ENCODE measurements at places on chromosomes 4 and X.
A peak's percentile ranks its signal among the peaks of the same experiment; 100 is the strongest.

GRCh38 chr4:3657902-3658529, 108.2 kb upstream of the ADRA2C start:
- no peak for DNase-seq

- no peak for DNase-seq
Measured at GRCh38 chr4:122739174-122739573, 6.7 kb downstream of the BBS12 start.

- DNase-seq = no peak
Measured at GRCh38 chrX:54193085-54193821, 10.2 kb upstream of the FAM120C start.

GRCh38 chrX:103503163-103503852, 16.0 kb downstream of the RAB40A start:
- DNase-seq = no peak

DNA sequence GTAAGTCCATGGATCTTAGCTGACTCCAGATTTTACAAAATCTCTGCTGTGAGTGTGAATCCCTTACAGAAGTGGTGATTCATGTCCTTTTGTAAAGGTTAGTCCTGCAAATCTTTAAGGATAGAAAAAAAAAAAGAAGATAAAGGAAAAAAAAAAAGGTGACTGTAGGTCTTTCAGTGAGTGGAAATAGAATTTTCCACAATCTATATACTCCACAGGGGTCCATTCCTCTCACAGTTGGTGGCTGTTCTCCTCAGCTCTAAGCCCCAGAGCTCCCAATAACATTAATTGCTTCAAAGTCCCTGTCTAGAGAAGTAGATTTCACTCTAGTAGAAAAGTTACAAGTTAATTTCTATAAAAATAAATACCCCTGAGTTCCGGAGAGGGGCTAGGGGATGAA, 189.1 kb downstream of the NDST4 start:
- DNase-seq = no peak

DNA sequence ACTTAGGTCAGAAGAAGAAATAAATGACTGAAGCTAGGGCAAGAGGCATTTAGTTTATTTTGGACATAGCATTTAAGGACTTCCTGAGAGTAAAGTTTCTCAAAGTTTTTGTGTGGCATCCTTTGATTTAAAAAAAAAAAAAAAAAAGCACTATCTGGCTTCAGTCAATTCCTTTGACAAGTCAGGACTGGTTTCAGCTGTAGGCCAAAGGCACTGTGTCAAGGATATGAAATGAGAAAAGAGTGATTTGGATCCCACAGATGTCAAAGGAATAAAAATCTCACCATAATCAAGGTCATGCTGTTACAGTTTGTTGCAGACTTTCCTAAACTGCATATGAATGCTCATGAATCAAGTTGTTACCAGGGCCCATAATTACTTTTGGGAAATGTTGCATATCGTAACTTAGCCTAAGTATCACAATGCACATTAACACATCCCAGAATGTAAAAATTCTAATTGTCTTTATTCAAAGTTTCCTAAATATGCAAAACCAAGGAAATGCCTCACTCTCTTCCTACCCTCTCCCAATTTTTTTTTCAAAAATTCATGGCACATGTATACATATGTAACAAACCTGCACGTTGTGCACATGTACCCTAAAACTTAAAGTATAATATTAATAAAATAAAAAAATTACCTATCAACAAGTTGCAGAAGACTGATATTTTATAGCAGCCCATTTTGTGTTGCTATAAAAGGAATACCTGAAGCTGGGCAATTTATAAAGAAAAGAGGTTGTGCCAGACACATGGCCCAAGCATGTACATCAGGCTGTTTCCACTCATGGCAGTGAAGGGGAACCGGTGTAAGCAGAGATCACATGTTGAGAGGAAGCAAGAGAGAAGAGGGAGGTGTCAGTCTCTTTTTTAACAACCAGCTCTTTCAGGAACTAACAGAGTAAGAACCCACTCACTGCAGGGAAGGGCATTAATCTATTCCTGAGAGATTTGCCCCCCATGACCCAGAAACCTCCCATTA, 33.7 kb upstream of the ADAMTS3 start:
- DNase-seq = no peak

DNA sequence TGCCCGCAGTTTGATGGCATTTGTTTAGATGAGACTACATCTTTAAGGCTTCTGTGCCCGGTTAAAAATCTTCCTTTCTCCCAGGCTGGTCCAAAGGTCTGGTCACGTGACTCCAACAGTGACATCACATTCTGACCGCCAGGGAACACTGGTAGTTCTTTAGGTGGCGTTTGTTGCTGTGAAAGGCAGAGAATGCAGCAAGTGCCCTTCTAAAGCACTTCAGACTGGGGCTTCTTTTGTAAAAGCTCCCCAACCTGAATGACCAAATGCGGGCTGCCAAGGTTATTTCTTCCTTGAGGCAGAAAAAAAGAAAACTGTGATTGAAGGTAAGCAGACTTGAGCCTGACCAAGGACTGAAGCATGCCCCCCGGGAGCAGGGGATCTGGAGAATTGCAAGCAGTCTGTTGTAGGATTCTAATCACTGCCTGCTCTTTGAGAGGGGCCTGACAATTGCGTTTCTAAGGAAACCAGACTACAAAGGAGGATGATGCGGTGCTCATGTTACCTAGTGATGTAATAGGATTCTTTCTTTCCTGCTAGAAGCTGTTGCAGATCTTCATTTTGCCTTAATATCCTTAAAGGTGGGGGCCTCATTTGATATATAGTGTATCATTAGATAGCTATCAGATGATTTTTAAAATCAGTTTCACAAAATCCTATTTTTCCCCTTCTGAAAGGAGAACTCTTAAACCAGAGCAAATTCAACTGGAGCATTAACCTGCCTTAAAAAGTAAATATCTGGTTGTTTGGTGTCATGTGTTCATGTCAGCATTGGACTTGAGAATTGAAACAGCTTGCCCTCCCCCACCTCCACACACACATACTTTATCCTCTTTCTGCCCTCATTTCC, 133.1 kb downstream of the AKAP4 start:
- no peak for DNase-seq

DNA sequence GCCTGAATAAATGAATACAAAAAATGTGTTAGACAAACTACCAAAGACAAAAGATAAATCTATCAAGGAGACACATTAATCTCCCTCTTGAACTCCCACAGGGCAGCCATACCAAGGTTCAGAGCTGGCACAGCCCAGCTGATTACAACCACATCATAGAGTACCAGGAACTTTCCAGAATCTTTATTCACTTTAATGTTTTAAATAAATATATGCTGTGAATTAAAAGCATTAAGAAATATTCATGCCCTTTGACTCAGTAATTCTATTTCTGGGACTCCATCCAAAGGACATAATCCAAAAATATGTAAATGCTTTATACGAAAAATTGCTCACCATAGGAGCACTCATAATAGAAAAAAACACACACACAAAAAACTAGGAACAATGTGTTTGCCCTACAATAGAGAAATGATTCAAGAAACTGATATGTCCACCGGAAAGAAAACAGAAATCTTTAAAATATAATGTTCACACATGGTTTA, 126.0 kb downstream of the LDB2 start:
- DNase-seq = no peak

GRCh38 chr4:146520896-146521540, 722 bp downstream of the SLC10A7 start:
- peak; percentile 41 for DNase-seq

- DNase-seq = no peak
Measured at GRCh38 chr4:47669946-47670345, 167.9 kb downstream of the CORIN start.

DNA sequence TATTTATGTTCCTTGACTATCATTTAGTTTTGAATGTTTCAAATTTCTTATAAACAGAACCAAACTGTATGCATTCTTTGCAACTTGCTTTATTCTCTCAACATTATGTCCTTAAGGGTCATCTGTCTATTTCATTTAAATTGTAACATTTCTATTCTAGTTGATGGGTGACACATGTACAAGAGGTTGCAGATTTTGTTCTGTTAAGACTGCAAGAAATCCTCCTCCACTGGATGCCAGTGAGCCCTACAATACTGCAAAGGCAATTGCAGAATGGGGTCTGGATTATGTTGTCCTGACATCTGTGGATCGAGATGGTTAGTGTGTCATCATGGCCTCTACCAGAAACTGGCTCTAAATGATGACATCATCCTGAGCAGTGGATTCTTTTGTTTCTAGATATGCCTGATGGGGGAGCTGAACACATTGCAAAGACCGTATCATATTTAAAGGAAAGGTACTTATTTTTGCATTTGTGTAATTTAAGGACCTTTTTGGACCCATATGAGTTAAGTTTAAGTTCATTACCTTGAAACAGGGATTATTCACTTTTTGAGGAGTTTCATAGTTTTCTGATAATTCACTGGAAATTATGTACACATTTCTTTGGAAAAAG, 6.1 kb downstream of the LIAS start:
- no peak for DNase-seq

Data from CD4-positive, alpha-beta T cell treated with Interleukin-12 subunit alpha and Interleukin-12 subunit beta, for 1 hour (primary cell).